HFF-Myc (cell line): ENCODE measurements at places on chromosomes 6 and 20.

DNA sequence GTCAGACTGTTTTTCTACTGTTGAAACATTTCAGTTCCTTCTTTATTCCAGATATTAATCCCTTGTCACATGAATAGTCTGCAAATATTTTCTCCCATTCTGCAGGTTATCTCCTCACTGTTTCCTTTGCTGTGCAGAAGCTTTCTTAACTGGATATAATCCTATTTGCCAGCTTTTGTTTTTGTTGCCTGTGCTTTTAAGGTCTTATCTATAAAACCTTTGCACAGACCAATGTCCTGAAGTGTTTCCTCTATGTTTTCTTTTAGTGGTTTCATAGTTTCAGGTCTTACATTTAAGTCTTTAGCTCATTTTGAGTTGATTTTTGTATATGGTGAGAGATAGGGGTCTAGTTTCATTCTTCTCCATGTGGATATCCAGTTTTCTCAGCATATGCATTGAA, 19.2 kb downstream of the NCOA6 start:
- DNase-seq: no peak

GRCh38 chr6:56158571-56158970, 88.8 kb downstream of the COL21A1 start:
- no peak for DNase-seq

DNA sequence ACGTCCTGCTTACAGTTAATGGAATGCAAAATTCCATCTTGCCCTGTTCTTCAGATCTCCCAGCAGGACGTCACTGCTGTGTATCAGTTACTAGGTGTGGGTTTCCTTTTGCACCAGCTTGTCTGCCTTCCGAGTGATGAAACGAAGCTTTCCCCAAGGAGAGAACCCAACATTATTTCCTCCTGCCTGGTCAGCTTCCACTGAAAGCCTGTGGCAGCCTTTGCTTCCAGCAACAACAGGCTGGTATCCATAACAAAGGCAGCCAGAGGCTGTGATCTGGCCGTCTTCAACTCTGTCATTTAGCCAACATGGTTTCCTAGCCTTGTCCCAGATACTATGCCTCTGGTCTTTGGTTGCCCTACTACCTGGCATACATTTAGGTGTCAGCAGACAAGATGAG, 78.9 kb upstream of the HEY2 start:
- DNase-seq: no peak

GRCh38 chr20:62795023-62795761, 1.1 kb upstream of the MRGBP start:
- no peak for DNase-seq

DNA sequence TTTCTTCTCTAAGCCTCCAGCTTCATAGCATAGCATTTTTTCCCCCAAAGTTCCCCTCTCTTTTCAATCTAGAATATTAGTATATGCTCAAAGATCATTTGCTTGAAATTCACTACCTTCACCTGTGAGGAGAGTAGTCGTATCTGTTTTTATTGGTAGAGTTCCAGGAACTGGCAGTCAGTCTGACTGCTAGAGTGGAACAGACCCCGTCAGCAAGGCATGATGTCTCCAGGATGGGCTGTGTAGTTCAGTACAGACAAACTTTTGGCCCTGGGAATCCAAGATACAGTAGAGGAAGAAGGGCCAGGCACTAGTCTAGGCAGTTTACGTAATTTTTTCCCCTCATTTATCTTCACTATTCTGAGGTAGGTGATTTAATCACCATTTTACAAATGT, 29.1 kb downstream of the RALY start:
- DNase-seq: no peak

GRCh38 chr6:28356666-28357020, 6.9 kb downstream of the ZKSCAN3 start:
- no peak for DNase-seq

GRCh38 chr6:93654548-93654947, 235.2 kb upstream of the EPHA7 start:
- no peak for DNase-seq

DNA sequence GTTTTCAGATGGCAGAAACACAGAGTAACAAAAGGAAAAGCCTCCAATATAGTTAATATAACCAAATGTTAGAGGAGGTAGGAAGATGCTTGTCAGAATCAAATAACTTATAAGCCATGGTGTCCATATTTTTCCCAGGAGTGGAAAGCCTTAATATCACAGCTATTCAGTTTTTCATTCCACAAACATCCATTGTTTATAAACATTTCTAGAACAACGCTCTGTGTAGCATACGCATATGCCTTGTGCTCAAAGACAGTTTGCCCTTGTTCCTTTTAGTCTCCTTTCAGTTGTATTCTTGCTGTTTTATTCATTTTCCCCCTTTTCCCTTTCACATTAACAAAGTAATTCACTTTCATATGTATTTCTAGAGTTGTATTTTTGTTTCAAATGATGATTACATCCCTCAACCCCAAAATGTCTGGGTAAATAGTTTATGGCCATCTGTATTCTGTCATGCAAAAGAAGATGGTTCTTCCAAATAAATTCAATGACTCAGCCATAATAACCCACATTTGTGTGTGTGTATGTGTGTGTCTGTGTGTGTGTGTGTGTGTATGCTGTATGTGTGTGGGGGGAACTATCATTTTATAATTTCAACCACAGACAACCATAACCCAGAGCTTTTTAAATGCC, 455.7 kb upstream of the SOX4 start:
- no peak for DNase-seq

DNA sequence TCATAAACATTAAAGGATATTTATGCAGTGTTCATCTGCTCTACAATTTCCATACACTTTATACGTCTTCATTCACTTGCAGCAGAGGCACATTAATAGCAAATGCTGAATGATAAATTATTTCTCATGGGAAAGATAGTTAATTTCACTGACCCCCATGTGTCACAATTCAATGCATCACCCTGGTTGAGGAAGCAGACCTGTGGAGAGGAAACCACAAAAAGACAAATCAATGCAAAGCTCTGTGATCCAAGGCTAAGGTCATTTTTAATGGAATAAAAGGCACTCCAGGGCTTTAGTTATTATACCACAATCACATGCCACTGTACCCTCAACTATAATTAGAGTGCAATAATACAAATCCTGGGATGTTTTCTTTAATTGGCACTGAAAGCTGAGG, 40.3 kb upstream of the TENT5A start:
- no peak for DNase-seq

DNA sequence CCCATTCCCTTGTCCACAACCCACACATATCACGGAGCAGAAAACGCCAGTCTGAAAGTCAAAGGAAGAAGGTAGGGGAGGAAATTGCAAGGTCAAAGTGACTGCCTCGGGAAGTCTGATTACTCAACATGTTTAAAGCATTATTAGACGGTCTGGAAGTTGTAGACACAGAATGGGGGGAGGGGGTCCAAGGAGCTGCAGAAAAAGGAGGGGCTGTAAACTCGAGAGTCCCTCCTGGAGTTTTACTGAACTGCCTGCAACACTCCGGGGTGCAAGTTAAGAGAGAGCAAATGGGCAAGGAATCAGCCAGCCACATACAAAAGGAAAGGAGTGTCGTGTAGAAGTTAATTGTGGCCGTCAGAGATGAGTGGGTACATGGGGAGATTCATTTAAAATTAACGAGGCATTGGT, 417.7 kb upstream of the JARID2 start:
- no peak for DNase-seq

- no peak for DNase-seq
Measured at GRCh38 chr6:96659084-96659845, 96.3 kb downstream of the FHL5 start.

DNA sequence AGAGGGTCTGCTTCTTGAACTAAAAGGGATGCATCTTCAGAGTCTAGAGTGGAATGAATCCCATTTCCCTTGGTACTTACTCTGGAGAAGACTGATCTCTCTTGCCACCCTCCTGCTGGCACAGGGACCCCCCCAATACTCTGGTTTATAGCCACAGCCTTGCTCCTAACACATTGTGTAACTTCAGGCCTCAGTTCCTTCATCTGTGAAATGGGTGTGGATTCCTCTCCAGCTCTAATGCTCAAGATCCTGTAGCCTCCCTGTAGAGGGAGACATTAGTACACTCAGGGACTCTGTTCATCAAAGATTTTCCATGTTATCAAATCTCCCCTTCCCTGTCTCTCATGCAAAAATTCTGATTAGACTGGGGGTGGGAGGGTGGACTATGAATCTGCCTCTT, 315.7 kb upstream of the MOCS1 start:
- no peak for DNase-seq

DNA sequence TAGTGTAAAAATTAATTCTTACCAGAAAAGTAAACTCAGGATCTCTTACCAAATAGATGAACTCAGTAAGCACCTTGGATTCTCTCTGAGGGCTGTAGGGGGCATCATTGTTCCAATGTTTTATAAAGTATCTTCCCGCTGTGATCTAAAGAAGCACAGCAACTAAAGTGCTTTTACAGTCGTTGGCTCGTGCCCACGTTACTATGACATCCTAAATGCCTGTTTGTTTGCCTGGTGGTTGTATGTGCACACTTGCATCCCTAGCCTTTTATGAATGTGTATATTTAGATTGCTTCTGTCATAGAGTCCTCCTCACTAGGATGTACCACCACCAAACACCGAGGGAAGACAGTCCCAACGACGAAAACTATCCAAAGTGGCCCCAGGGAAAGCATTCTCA, 34.5 kb downstream of the SLX4IP start:
- peak; percentile 67 for DNase-seq

- DNase-seq: no peak
Measured at GRCh38 chr6:44514085-44514484, 126.6 kb downstream of the CDC5L start.

GRCh38 chr6:1372690-1373089, 16.7 kb upstream of the FOXF2 start:
- no peak for DNase-seq

DNA sequence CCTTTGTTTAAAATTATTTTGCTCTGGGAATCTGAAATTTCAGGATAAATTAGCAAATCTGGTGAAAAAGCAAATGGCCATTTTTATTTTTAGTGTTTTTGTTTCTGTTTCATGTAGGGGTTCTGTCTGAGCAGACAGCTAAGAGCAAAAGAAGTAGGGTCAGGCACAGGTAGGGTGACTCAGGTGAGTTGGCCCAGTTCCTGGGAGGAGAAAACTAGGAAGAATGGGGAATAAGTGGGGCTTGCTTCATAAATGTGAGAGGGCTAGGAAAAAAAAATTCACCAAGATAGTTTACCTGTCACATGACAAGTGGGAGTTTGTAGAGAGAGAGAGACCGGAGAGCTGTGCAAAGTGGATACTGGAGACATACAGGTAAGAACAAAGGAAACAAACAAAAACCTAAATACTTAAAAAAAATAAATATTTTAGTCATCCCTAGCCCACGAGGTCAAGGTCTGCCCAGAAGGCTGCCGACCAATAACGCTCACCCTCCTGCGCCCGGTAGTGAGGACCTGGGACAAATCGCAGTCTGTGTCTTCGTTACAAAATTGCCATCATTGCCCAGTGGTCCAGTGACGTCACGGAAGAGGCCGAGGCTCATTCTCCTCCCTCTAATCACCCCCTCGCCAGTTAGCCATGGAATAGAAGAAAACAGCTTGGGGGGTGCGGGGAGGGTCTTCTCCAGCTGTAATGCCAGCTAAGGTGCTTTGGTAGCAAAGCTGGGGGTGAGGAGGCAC, 2.3 kb downstream of the THBD start:
- no peak for DNase-seq
